ENCODE measurements at places on chromosomes 13 and 19. TPM values are rescaled to one million over a fixed set of nuclear protein-coding genes. Genes with fewer than 3 reads are reported as not detected.

Gene ZFP82
- total RNA-seq = 5.4 TPM

Gene SAFB
- total RNA-seq = 71.9 TPM

Gene CYP4F3
- total RNA-seq = 0.41 TPM

Gene KLK13
- total RNA-seq = not detected

Gene C19orf33
- total RNA-seq = 63.0 TPM

Gene PTH2
- not detected for total RNA-seq

Gene TRPM4
- 44.3 TPM for total RNA-seq

Gene PTGIR
- total RNA-seq = 12.6 TPM

Gene KIR2DL3
- not detected for total RNA-seq

Gene COG3
- 26.4 TPM for total RNA-seq

Gene SLAIN1
- 16.4 TPM for total RNA-seq

Gene PLK5
- total RNA-seq = not detected

Gene C2CD4C
- total RNA-seq = 2.6 TPM

Gene CD22
- 15.8 TPM for total RNA-seq

Gene CYP4F12
- 3.7 TPM for total RNA-seq

Gene NOVA2
- 21.2 TPM for total RNA-seq

Gene POU2F2
- total RNA-seq = 6.1 TPM

Gene TBXA2R
- total RNA-seq = 4.7 TPM

Gene ALOX5AP
- 195 TPM for total RNA-seq

Gene SELENOV
- not detected for total RNA-seq

- no peak for DNase-seq
Measured at GRCh38 chr19:30106417-30107095, 164.5 kb downstream of the URI1 start.

- DNase-seq = no peak
Measured at GRCh38 chr13:24557081-24557480, 44.5 kb upstream of the PARP4 start.

DNA sequence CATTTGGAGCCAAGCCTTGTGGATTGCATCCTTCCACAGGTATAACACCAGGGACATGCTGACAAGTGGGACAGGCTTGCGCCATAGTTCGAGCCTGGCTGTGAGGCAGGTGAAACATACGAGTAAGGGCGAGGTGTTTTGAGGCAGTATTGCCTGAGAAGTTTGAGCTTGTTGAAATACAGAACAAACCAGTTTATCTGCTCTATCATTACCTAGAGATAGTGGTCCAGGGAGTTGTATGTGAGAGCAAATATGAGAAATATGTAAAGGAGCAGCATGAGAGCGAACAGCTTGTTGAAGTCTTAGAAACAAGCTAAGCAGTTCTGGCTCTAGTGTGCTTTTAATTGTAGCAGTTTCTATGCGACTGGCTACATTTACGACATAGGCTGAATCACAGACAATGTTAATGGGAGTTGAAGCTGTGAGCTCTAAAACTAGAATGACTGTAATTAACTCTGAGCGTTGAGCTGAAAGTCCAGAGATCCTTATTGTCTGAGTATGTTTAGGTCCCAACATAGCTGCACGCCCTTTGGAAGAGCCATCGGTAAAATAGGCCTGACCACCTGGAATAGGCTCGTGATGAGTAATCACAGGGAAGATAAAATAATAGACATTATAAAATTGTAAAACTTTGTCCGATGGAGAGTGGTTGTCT, 8.2 kb downstream of the ZNF439 start:
- peak; percentile 77 for DNase-seq

GRCh38 chr13:82947191-82947621, 935.1 kb downstream of the SLITRK1 start:
- no peak for DNase-seq

DNA sequence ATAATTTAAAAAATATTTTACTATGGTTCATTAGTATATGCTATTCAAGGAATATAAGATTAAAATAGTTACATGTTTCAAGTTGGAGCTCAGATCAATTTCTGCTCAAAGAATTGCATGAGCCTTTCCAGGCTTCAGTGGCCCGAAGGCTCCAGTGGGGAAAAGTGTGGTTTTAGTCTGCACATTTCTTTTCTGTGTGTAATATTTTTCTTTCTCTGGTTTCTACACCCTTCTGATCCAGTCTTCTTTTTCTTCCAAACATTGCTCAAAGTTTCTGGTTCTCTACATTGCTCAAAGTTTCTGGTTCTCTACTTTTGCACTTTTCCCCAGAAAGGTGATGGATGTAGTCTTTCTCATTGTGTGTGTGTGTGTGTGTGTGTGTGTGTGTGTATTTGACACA, 64.7 kb upstream of the OXGR1 start:
- no peak for DNase-seq

DNA sequence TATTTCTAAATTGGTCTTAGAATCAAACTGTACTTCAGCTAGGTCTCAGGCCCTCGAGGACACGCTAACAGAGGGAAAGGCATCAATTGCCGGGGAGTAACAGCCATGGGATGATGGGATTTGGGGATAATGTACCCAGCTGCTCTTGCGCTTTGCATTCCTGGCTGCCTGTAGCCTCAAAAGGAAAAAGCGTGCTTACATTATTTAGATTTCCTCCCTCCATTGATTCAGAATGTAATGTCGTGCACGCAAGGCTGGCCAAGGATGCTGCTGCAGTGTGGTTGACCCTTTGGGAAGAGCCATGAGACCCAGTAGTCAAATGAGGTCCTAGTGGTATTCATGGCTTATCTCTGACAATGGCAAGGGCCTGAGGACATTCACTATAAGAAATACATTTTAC, 95.1 kb downstream of the SLC7A1 start:
- peak; percentile 12 for DNase-seq

- DNase-seq = peak; percentile 92
Measured at GRCh38 chr19:10290876-10291553, 1.3 kb downstream of the ICAM5 start.

DNA sequence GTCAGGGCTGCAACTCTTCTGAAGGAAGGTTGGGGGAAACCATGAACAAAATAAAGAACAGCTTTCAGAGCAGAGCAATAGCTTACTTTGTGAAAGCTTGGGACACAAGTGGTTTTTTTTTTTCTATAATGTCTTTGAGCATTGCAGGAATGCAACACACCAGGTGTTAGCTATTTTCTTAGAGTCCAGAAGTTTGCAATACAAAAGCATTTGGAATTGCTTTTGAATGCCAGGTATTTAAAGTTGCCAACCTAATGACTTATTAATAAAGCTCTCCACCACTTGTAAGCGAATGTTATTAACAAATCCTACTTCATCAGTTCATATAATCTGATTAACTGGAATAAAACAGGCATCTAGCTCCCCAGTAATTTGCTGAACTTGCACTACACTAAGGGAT, 172.6 kb downstream of the NUFIP1 start:
- no peak for DNase-seq

DNA sequence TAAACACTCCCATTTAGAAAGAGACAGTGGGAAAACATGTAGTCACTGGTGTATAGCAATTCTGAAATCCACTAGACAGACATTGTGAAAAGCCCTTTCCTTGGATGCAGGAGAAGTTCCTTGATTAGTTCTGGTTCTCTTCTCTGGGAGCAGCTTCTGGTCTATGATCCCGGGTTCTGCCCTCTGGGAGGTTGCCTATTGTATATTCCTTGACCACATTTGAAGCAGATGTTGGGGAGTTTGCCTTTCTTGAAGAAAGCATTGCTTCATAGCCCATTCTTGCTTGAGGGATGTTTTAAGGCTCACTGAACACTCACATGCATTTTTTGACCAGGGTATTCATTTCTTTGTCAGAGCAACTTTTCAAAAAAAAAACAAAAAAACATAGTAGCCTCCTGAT, 211.9 kb downstream of the NDFIP2 start:
- DNase-seq = no peak

DNA sequence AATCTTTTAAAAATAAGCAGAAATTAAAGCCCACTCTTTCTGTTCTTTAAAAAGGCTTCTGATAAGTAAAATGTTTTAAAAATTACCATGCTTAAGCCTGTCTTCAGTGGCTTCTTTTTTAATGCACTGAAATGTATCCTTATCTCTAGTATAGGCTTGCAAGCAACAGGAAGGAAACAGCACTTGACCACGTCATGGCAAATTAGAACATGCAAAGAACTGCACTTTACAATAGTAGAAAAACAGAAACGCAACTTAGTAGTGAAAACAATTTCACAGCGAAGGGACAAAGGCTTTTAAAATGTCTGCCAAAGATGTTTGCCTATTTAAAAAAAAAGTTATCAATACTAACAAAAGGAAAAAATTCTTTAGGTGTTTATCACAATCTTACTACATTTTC, 36.3 kb downstream of the ELF1 start:
- DNase-seq = no peak

GRCh38 chr13:105991131-105991530, 544.3 kb downstream of the EFNB2 start:
- no peak for DNase-seq

- no peak for DNase-seq
Measured at GRCh38 chr13:40163066-40164000, 503.1 kb downstream of the FOXO1 start.

DNA sequence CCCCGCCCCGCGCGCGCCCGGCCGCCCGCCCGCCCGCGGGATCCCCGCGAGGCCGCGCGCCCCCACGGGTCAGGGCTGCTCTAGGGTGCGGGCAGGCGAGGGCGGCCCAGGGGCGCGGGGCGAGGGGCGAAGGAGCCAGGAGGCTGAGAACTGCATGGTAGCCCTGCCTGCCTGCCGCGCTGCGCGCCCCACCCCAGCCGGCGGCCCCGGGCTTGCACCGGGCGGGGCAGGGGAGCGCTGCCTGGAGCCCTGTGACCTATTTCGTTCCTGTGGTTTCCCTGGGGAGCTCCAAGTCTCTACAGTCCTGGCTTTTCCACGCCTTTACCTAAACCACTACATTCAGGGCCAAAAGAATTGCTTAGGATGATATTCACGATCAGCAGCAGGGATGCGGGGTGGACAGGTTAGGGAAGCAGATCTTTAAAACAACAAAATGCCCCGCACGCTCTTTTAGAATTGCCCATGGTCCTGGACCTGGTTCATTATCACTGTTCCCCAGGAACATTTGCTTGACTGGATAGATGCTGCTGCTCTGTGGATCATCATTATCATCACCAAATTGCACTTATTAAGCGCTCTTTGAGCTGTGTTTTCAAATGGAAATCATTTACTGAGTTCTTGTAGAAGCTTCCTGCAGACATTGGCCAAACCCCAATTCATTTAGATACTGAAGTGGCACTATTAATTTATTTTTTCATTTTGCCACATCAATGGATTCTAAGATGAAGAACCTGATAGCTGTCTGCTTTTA, 421 bp upstream of the GPR12 start:
- DNase-seq = no peak

GRCh38 chr13:110874508-110874960, 40.3 kb downstream of the ANKRD10 start:
- peak; percentile 93 for DNase-seq

GRCh38 chr19:7600721-7601120, 5.1 kb downstream of the CAMSAP3 start:
- no peak for DNase-seq

DNA sequence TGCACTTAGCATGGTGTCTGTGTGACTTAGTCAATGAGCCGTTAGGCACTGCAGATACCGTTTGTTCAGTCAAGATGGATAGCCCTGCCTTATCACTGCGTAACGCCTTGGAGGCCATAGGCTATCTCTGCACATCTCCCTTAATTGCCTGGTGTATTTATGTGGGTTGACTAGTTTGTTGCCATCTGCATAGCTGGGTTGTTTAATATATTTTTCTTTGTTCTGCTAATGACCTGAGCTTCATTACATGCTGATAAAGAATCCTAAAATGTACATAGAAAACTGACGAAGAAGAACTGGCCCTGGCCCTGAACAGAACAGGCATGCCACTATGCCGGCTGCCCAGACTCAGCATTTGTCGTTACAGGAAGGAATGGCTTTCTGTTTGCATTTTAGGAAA, 297.8 kb downstream of the SHISA2 start:
- DNase-seq = no peak

DNA sequence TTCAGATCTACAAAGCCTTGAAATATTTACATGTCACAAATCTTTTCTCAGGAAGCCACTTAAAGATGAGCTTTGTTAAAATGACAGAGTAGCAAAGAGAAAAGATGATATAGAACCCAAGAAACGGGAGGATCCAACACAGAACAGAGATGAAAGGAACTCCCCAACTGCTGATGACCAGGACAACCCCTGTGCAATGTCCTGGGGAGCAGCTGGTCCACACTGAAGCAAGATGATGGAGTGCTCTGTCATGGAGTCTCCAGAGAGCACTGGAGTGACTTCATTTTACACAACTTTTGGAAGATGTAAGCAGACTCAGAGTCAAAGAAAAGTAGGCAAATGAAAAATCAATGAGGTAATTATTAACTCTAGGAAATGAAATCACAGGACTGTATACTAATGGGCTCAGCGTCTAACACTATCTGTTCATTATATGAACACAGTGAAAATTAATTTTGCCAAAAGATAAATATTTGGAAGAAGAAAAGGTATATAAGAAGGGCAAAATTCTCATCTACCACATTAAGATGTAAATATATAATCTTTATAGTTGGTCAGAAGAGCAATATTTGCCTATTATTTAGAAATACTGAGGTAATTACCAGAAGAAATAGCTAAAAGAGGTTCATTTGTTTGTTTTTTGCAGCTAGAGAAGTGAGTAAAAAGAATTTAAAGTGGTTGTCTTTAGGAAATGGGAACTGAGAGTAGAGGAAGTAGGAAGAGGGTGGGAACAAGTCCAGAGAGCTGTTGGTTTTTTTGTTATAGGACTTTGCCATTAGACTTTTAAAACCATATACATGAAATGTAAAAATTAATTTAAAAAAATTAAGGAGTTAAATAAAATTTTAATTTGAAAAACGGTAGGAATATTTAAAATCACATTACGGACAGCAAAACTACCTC, 30.5 kb downstream of the MTRF1 start:
- no peak for DNase-seq

Measured in upper lobe of right lung (tissue), 1 donor.